Stimulated activated CD8-positive, alpha-beta memory T cell treated with anti-CD3 and anti-CD28 coated beads, Interleukin-4, amount 100 ng/mL, for 4 hours (primary cell): ENCODE measurements at places on chromosomes 3 and 15.

DNA sequence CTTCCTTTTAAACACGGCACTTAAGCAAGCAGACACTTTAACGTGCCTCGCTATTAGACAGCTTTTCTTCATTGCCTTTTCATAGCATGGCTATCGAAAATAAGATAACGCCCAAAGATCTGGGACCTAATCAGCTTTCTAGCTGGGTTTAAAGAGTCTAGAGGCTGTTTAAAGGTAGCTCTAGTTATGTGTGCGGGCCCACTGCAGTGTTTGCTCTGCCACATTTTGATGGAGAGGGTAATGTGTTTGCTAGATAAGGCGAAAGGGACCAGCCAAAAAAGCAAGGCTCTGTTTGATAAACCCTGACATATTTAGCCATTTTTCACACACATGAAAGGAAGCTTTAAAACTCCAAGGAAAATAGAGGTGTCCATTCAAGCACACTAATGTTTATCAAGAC lies 91.6 kb downstream of the NR2F2 start:
- no peak for DNase-seq

DNA sequence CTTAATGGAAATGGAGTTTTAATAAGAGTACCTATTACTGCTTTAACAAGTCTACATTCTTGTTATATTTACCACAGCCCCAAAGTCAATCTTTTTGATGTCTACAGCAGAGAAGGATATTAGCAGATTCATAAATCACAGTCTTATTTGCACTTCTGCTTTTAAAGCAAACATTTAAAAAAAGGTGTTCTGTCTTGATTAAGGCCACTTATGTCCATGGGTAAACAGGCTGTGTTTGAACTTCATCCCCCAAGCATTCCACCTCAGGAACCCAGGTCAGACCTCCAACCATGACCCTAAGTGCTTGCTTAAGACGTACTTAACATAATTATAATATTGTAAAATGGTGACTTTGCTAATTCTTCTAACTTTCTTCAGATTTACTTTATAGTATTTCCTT lies 113.4 kb downstream of the CMSS1 start:
- no peak for DNase-seq

GRCh38 chr3:116263842-116264545 lies 181.3 kb downstream of the LSAMP start:
- no peak for DNase-seq

DNA sequence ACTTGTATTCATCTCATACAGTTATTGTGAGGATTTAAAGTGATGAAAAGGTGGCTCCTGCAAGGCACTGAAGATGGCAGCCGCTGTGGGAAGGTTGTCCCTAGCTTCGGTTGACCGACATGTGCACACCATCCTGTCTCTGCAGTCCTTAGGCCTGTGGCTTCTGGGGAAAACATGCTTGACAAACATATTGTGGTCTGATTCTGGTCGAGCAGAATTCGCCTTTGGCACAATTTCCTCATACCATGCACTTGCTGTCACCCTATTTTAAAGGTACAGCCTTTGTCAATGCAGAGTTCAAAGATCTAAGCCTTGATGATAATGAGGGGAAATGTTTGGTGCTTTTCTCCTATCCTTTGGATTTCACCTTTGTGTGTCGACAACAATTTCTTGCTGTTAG lies 50.9 kb downstream of the PRICKLE2 start:
- no peak for DNase-seq

DNA sequence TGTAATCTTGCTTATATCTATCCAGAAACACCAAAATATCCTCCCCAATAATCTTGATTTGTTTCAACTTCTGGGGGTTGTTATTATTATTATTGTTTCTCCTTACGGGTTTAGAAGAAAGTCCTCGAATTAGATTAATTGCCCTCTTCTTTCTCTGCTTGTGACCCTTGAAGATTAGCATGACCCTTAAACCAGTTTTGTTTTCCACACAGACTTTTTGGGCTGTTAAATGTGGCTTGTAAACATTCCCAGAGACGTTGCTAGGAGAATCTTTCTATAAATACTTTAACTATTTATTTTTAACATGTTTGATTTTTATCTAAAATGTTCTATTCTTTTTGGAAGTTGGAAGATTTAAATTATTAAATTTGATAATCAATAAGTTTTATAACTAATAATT lies 4.3 kb upstream of the SUCNR1 start:
- DNase-seq = no peak

GRCh38 chr3:136979204-136979603 lies 21.4 kb downstream of the IL20RB start:
- no peak for DNase-seq

DNA sequence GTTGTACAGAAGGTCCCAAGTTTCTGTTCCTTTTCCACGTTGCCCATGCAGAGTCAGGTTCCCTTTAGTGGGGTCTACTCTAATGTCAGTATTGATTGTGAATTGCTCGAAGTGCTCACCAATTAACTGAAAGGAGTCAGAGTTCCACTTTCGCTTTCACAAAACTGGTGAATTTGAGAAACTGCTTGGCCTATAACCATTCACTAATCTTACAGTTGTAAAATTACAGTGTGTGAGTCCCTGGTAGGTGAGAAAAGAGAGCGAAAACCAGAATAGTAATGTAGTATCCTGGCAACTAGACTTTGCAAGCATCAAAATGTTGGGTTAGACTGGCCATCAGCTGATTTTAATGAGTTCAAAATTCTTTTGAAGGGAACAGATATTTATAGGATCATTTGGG lies 237.5 kb upstream of the CHRM5 start:
- DNase-seq = no peak

DNA sequence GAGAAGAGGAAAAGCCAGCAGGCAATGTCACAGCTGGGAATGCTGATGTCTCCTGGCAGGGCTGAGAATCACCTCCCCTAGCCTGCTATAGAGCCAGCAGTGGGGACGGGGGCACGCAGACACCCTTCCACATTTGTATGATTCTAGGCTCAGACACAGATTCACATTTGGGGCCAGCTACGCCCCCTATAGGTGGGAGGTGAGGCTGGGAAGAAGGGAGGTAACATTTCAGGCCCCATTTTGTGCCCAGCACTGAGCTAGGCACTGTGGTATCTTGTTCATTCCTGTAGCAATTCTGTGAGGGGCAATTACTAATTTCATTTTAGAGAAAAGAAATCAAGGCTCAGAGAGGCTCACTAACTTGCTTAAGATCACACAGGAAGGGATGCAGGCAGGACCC lies 15.9 kb upstream of the ACAD9 start:
- DNase-seq = no peak

DNA sequence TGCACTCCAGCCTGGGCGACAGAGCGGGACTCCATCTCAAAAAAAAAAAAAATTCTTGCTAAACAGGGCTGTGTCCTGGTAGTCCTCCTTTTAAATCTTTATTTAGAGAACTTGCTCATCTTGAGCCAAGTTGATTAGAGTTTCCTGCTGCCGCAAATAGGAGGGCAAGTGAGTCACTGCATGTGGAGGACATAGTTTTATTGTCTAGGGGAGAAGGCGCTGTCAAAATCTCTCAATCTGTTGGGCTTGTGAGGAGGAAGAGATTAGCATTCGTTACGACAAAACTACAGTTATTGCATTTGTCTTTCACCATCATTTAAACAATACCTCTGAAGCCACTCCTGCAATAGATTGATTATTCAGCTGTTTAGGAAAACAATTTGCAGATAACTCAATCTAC lies 11.5 kb downstream of the MUC4 start:
- DNase-seq = no peak

DNA sequence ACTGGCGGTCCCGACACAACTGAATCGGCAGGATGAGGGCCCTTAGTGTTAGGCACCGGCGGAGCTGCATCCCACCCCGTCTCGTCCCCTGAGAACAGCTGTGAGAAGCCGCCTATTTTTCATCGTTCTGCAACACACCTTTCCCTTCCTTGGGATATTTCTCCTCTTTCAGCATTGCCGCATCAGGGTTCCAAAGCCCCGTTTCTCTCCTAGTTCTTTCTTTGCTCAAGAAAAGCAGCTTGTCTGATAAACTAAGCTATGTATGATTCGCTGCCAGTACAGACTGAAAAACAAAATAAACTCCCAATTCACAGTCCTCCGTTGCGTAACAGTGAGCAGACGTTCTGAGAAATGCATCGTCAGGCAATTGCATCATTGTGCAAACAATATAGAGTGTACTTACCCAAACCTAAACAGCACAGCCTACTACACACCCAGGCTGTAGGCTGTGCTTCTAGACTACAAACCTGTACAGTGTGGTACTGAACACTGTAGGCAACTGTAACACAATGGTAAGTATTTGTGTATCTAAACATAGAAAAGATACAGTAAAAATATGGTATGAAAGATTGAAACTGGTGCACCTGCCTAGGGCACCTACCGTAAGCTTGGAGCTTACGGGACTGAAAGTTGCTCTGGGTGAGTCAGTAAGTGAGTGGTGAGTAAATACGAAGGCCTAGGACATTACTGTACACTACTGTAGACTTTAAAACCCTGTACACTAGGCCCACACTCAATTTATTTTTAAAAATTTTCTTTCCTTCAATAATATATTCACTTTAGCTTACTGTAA lies 8.9 kb upstream of the ADAMTS17 start:
- DNase-seq = no peak

DNA sequence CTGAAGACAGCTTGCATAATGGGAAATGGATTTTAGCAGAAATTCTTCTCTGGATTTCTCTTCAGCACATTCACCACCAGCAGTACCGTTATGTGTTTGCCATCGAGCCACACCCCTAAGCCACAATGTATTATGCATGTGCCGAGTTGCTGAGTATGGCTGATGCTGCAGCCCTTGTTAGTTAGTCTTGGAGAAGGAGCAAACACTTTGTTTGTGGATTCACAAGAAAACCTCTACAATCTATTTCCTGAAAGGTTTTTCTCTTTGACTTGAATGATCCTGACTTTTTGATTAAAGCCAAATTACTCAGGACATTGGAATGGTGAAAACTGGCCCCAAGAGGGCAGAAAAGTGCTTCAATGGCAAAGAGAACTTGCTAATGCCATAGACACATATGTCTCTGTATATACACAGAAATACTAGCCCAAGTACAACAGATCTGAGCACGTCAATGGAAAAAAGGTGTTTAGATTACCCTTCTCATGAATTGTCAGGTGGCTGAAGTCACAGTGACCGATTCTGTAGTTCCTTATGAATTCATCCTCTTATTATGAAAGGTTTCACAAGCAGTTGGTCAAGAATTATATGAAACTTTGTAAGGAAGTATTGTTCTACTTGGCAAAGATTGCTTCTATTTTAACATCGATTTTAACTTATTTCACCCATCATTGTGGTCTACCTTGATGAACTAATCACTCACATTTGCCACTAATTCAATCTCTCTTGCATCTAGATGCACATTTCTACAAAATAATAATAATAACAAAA lies 103.0 kb downstream of the P3H2 start:
- DNase-seq = no peak

GRCh38 chr3:117047951-117048705 lies 338.5 kb downstream of the TUSC7 start:
- DNase-seq = no peak
